Stimulated activated CD4-positive, alpha-beta T cell treated with anti-CD3 and anti-CD28 coated beads, TNF-alpha, amount 100 ng/mL, for 24 hours (primary cell): ENCODE measurements at places on chromosomes 12 and 14.

- DNase-seq = no peak
These were observed 173.5 kb downstream of the CHST11 start for GRCh38 chr12:104630230-104630670.

GRCh38 chr12:97572220-97572619 is 109.6 kb downstream of the RMST start:
- no peak for DNase-seq

DNA sequence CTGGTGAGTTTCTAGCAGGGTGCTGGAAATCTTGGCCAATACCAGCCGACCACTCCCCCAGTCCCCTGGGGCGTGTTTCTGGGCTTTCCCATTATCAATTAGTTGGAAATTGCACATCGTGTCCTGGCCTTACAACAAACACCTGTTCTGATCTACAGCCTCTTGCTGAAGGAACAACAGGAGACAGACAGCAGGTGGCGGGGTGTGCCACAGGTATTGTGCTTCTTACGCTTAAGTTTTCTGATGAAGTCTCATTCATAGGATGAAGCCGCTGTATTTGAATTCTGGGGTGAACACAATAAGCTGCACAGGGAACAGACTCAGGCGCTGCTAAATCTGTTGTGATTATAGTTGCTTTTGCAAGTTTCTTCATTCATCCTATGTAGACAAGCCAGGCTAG is 703 bp downstream of the HIGD1C start:
- DNase-seq = no peak

- no peak for DNase-seq
These were observed 84.5 kb downstream of the TAOK3 start for GRCh38 chr12:118288174-118288573.

DNA sequence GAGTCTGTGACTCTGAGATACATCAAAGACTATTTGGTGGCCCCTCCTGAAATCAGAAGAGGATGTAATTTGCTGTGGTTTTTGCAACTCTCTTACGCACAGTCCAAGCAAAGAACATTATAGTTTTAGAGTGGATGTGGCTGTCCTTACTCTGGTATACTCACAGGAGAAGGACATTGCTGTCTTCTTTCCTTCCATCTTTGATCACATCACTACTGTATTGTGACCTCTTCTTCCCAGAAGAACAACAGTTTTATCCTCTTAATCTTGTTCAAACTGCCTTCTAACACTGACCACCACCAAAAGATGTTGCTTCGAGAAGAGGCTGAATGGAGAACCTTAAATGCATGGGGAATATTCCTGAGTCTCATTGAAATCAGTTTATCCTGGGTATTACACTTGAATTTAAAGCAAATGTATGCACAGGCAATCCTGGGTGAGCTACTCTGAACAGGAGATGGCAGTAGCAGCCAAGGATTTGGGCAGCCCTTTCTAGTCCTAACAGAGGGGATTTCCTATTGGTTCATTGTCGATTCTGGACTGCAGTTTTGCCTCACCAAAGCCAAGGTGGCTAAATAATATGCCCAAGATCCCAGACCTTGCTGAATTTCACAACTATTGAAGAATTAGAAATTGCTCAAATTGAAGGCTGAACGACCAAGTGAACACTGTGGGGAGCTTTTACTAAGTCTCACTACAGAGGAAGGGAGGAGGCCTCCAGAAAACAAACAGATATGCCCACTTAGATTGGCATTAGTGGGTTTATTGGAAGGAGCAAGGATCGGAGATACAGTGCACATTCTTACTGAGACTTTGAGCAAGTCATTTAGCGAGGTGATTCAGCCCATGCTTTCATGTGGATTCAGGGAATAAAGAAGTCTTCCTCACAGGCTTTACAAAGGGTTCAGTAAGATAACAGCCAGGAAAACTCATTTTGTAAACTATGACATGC is 282.8 kb downstream of the PAWR start:
- no peak for DNase-seq

DNA sequence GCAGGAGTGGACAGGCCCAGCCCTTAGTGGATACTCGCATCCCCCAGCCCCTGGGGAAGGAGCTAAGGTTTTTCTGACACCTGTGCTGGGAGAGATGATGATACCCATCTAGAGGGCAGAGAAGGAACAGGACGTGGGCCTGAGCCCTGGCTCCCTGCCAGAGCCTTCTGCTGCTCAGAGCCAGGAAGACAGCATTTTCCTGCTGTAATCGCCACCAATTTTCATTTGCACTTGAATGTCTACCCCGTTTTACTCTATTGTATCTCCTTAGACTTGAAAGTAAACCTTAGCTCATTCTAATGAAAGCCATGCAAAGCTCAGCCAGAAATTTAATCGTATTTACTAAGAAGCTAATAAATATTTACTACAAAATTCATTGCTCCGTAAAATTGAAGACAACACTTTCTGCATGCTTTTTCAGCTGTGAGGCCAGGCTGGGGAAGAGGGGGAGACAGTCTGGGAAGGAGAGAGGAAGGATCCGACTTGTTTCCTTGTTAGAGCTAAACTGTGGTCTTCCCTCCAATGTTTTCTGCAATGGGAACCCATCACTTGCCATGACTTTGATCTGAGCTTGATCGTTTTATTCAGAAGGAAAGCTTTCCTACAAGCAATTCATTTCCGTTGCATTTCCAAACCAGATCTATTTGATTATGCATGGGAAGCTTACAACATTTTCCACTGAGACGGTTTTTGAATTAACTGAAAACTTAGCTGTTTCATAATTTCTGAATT is 17.6 kb upstream of the TRAF3 start:
- no peak for DNase-seq

- DNase-seq = no peak
These were observed 190.5 kb downstream of the BMP4 start for GRCh38 chr14:53766106-53766505.

DNA sequence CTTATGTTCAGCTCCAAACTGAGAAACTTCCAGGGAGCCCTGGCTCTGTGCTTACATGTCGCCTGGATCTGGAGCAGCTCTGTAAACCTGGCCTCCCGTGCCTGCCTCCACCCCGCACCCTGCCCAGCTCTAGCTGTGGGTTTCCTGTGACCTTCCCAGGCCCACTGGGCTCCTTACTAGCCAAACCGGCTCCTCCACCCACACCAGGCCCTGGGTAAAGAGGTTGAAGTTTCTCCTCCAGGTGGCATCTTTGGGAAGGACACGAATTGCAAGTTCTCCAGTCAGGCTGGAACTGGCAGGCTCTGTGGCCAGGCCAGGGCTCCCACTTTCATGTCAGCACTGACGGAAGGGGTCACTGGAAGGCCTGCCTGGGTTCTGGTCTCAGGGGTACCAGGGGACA is 60.9 kb upstream of the ZFP36L1 start:
- DNase-seq = no peak

DNA sequence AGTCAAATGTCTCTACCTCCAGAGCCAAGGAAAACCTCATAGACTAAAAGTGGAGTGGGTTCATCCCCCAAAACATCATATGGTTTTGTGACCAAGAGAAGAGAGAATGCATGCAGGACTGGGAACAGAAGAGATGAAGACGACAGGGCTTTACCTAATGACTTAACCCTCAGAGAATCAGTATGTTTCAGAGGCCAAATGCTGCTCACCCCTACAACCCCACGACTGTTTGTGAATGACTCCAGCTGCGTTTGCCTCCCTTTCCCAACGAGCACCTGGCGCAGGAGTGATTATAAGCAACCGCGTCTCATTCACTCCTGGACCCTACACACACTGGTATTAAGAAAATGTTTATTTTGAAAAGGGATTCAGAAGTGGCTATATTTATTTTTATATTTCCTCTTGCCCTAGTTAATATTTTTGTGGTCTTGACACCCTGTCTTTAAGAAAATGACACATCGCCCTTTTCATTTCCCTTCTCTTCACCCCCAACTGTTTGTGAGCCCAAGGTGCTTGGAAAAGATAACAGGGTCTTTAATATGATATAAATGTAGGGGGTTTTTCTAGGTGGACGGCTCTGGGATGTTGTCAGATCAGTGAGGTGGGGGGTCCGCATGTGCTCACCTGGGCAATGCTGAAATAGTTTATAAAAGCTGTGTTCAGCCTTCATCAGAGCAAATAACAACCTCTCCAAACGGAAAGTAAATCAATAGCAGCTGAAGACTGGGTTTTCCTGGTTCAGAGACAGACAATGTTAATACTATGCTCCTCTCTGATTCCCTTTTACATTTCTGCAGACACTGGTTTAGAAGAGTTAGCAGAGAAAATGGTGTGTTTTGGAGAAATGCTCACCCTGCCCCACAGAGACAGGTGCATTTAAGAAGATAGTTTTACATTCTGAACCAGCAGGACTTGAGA is 77.7 kb downstream of the SLC15A4 start:
- no peak for DNase-seq

DNA sequence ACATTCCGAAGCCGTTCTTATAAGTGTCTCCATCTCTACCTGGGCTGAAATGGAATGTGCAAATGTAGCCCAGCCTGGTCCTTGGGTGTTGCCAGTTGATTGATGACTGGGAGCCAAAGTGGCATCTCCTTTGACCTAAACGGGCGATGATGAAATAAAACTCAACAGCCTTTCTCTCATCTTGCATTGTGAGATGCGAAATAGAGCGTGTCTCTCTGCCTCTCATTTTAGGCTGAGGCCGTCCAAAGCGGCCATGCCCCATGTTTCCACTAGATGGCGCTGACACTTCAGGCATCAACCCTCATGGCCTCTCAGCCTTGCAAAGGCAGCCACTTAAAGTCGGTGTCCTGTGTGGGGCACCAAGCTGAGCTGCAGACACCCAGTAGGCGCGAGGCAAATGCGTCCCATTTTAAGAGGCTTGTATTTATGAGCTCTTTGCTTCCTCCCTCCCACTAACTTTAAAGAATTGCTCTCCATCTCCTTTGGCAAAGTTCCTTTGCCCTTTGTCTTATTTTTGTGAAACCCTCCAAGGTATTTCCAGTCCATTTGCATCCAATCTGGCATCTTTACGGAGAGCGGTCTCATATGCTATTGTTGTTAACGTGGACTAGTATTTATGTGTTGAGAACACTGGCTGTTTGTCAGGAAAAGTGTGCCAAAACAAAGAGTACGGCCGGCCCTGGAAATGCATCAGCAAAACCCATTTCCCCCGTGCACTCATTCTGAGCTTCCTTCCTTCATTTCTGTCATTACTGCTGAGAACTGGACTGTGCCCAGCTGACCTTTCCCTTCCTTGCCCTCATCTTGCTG is 25.0 kb downstream of the GPRC5A start:
- DNase-seq = peak; percentile 78

- no peak for DNase-seq
These were observed 1.1 kb downstream of the DIP2B start for GRCh38 chr12:50505675-50506530.

- no peak for DNase-seq
These were observed 1104.7 kb upstream of the TMEM132C start for GRCh38 chr12:127162307-127162706.

GRCh38 chr14:98819867-98820206 is 452.2 kb downstream of the BCL11B start:
- no peak for DNase-seq

- no peak for DNase-seq
These were observed 140.7 kb downstream of the DYRK2 start for GRCh38 chr12:67789266-67789665.

DNA sequence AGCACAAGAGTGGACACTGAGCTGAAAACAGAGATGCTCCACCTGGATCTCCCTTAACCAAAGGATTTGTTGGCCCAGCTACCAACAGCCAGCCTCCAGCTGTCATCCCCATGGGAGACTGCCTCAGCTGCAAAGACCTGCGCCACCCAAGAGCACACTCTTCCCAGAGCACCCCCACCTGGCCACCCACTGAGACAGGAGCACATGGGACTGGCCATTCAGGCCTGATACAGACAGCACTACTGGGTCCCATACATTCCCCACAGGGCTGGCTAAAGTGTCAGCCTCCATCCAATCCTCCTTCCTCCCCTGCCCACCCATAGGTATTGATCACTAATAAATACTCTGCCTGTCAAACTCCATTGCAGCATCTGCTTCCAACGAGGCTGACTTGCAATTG is 241.5 kb downstream of the BCL11B start:
- no peak for DNase-seq

GRCh38 chr14:56659378-56659777 is 79.8 kb downstream of the TMEM260 start:
- no peak for DNase-seq

DNA sequence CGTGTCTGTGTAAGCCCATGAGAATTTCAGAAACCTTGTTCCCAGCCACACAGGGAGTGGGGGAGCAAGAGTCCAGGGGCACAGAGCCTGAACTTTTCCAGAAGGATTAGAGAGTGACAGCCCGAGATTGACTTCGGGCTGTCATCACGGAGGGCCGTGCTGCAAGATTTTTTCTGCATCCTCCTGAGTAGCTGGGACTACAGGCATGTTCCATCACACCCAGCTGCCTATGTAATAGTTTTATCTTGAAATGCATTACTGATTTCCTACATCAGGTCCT is 14.4 kb downstream of the EVL start:
- no peak for DNase-seq

DNA sequence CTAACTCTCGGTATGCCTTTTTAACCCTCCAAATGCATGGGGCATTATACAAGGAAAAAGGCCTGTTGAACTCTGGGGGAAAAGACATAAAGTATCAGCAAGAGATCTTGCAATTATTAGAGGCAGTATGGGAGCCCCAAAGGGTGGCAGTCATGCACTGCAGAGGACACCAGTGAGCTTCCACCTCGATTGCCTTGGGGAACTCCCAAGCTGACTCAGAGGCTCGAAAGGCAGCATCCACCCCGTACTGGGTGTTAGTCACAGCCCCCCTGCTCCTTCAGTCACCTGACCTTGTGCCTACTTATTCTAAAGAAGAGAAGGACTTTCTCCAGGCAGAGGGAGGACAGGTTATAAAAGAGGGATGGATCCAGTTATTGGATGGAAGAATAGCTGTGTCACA is 781.4 kb upstream of the TMEM132C start:
- DNase-seq = no peak

DNA sequence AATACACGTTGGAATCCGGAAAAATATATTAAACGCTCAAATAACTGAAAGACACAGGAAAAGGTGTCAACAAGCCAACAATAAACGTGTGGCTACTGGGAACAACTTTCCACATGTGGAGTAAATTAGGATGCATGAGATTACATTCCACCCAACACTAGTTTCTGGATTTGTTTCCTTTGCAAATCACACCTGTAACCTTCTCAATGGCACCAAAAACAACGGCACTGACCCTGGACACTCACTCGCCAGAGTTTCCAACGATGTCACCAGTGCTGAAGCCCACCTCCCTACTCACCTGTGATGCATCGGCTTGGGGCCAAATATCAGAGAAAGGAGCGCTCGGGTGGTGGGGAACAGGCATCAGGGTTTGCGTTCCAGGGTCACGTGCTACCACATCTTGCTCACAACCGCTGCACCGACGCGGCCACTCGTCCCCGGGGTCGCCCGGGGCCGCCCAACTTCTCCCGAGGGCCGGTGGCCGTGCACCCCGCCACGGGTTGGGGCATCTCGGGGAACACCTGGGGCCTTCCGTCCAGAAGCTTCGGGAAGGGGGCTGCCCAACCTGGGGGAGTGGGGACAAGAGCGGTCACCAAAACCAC is 629 bp downstream of the PRDM4 start:
- peak; percentile 14 for DNase-seq

- no peak for DNase-seq
These were observed 46.2 kb downstream of the C14orf132 start for GRCh38 chr14:96085369-96085768.
